ENCODE measurements at places on chromosomes 1 and 21.

DNA sequence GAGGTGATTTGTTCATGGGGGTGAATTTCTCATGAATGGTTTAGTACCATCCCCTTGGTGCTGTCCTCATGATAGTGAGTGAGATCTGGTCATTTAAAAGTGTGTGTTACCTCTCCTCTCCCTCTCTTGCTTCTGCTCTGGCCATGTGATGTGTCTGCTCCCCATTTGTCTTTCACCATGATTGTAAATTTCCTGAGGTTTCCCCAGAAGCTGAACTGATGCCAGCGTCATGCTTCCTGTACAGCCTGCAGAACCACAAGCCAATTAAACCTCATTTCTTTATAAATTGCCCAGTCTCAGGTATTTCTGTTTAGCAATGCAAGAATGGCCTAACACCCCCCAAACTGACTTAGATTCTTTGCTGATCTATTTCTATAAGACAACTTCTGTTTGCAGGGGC, 249.4 kb upstream of the B3GALT2 start:
- no peak for DNase-seq

GRCh38 chr1:92831368-92831761, 475 bp upstream of the RPL5 start:
- no peak for DNase-seq

DNA sequence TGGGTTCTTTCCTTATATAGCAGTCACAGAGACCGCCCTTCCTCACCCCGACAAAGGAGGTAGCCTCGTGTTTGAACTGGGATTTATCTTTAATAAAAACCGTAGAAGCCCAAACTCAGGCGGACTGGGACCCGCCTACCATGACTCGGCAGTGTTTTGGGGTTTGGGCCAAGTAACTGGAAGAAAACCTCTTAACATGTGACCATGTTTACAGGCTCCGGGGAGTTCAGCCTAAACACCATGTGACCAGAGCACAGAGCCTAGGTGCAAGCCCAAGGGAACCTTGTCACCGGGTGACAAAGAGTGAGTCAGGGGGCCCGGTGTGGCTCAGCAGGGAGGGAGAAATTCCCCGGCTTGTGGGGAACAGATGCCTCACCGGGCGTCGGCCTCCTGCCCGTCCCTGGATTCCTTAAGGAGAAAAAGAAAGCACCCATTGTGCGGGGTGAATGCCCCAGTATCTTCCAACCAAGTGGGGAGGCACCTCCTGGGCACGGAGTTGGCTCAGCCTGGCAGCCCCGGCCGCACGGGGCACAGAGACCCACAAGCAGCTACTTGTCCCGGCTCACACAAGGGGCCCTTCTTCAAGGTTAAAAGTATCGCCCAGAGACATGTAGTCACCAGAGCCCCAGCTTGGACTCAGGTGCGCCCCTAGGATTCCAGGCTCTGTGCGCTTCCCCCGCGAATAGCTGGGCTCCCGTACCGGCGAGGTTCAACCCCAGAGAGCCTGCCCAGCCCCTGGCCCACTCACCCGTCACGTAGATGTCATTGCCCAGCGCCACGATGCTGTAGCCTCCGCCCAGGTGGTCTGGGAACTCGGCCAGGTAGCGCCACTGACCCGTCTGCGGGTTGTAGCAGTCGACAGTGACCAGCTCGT, 1.4 kb downstream of the KLHL21 start:
- no peak for DNase-seq

- DNase-seq = no peak
These were observed 93.3 kb upstream of the COG2 start for GRCh38 chr1:230548997-230549396.

Measured in NCI-H2227 treated with DMSO at 0.1 percent for 48 hours (cell line).